SK-N-SH (cell line): ENCODE measurements at places on chromosomes 12 and 14. TPM values are rescaled to one million over a fixed set of nuclear protein-coding genes. Genes with fewer than 3 reads are reported as not detected.
A peak's percentile ranks its signal among the peaks of the same experiment; 100 is the strongest.

POC1B gene
- 4.0 and 6.3 TPM in 2 replicates for polyA plus RNA-seq

DNA sequence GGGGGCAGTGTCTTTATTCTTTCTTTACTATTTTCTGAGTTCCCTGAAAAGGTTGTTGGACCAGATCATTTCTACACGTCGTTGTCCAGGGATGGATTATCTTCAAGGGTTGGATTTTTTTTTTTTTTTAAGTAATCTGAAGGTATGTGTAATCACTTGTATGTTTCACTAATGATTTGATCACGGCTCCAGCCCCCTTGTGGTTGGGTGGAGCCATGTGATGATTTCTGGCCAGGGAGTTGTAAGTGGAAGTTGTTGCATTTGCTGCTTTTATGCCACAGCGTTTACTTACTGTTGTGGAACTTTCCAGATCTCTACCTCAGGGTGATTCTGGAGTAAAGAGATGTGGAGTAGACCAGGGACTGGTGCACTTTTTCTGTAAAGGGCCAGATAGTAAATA lies 390.3 kb downstream of the AACS start:
- H3K36me3 ChIP-seq, result no peaks in the 10 kb centered on the region
- no peak for DNase-seq
- no peaks in the 10 kb centered on the region for H3K27me3 ChIP-seq
- H3K27ac ChIP-seq, result no peak overlapping the region

DNA sequence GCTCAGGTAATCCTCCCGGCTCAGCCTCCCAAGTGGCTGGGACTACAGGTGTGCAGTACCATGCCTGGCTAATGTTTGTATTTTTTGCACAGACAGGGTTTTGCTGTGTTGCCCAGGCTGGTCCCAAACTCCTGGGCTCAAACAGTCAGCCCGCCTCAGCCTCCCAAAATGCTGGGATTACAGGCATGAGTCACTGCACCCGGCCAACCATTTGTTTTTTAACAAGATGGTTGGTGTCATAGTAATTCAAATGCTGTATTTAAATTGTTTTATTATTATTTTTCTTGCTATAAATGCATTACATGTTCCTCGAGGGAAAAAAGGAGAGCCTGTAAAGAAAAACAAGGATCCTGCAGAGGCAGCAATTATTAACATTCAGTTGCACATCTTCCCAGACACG lies 83.9 kb downstream of the EP400 start:
- no peaks in the 10 kb centered on the region for H3K4me1 ChIP-seq
- DNase-seq, result no peak
- no peak overlapping the region for H3K4me3 ChIP-seq
- no peak overlapping the region for H3K27ac ChIP-seq

DNA sequence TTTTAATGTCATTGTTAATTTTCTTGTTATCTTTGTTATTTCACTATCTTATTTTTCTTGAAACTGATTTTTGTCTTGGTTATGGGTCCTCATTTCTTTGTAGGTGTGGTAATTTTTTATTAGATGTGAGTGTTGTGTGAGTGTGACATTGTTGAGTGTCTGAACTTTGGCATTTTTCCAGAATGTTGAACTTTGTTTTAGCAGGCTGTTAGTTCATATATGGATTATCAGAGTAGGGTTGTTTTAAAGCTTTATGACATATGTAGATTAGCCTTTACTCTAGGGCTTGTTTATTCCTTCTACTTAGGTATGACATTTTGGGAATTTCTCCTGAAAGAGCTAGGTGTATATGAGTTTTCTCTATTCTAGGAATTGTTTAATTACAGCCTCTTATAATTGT lies 103.9 kb downstream of the ARID2 start:
- H3K4me1 ChIP-seq, result no peaks in the 10 kb centered on the region
- H3K27me3 ChIP-seq, result no peaks in the 10 kb centered on the region
- H3K27ac ChIP-seq, result no peak overlapping the region
- peaks cover 56% of the 10 kb centered on the region for H3K36me3 ChIP-seq
- H3K4me3 ChIP-seq, result no peak overlapping the region
- no peak for DNase-seq

STXBP6 gene
- 0.16 and 0.36 TPM in 2 replicates for polyA plus RNA-seq

DNA sequence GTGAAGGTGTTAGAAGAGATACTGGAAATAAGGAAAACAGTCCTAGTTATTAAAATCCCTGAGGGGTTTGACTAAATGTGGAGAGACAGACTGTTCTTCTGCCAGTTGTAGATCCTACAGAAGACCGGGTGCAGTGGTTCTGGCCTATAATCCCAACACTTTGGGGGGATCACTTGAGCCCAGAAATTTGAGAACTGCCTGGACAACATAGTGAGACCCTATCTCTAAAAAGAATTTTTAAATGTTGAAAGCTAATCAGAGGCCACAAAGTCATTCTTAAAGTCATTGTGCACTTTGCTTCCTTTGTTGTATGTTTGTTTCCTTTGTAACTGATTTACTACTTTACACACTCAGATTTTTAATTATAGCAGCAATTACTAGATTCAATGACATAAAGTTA lies 61.2 kb upstream of the RASSF3 start:
- H3K36me3 ChIP-seq, result no peaks in the 10 kb centered on the region
- no peak overlapping the region for H3K27ac ChIP-seq
- peaks cover 6% of the 10 kb centered on the region for H3K4me1 ChIP-seq
- no peaks in the 10 kb centered on the region for H3K27me3 ChIP-seq

GRCh38 chr12:123119808-123120207 lies 31.1 kb downstream of the PITPNM2 start:
- no peak for DNase-seq
- peaks cover 14% of the 10 kb centered on the region for H3K4me1 ChIP-seq
- H3K4me3 ChIP-seq, result no peak overlapping the region
- H3K36me3 ChIP-seq, result no peaks in the 10 kb centered on the region
- no peaks in the 10 kb centered on the region for H3K27me3 ChIP-seq
- H3K27ac ChIP-seq, result no peak overlapping the region

GRCh38 chr12:55044135-55044534 lies 24.4 kb downstream of the NEUROD4 start:
- no peak overlapping the region for H3K27ac ChIP-seq
- DNase-seq, result no peak
- no peak overlapping the region for H3K4me3 ChIP-seq
- no peaks in the 10 kb centered on the region; the same call in 1 of the 2 replicates for H3K27me3 ChIP-seq

DNA sequence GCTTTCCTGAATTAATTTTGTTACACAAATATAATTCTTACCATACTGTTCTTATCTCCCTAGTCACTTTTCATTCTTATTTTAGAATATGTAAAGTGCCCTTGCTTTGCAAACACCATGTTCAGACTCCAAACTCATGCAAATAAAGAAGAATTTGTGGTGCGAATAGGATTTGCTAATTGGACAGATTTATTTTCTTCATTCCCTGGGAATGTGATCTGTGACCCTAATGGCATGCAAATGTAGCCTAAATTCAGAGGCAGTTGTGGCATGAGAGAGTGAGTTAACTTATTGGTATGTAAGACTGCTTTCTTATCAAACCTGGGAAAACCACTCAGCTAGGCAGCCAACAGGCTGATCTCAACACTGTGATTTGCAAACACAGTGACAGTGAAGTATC lies 10.0 kb downstream of the CAPZA3 start:
- peak overlapping the region; percentile 68 for H3K27ac ChIP-seq
- H3K4me1 ChIP-seq, result peaks cover 8% of the 10 kb centered on the region; the same call in 1 of the 2 replicates
- no peak for DNase-seq
- no peaks in the 10 kb centered on the region for H3K27me3 ChIP-seq
- H3K36me3 ChIP-seq, result no peaks in the 10 kb centered on the region

GATC gene
- 10.6 and 12.4 TPM in 2 replicates for polyA plus RNA-seq

DNA sequence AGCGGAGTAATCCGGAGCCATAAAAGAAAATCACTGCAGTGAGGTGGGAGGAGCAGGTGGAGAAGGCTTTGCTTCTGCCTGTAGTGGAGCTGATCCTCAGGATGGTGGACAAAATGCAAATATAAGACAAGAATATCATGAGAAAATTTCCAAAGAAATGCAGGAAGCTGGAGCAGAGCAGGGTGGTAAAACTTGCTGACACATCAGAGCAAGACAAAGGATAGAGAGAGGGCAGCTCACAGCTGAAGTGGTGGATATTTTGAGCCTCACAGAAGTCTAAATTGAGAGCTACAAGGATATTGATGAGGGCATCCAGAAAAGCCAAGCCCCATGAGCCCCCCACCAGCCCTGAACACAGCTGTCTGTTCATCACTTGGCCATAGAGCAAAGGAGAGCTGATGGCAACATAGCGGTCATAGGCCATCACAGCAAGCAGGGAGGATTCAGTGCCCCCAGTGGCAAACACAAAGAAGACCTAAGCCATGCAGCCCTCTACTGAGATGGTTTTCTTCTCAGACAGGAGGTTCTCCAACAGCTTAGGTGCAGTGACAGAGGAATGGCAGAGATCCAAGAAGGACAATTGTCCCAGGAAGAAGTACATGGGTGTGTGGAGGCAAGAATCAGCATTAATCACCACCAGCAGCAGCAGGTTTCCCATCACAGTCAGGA lies 30.0 kb upstream of the ANP32D start:
- H3K4me3 ChIP-seq, result no peak overlapping the region
- H3K27ac ChIP-seq, result no peak overlapping the region
- H3K36me3 ChIP-seq, result no peaks in the 10 kb centered on the region

- H3K4me1 ChIP-seq, result no peaks in the 10 kb centered on the region
- no peaks in the 10 kb centered on the region for H3K27me3 ChIP-seq
- no peak for DNase-seq
- H3K4me3 ChIP-seq, result no peak overlapping the region
- H3K27ac ChIP-seq, result no peak overlapping the region
Measured at GRCh38 chr12:17017402-17017801, 411.4 kb upstream of the LMO3 start.

- peak overlapping the region; percentile 95 for H3K27ac ChIP-seq
- 0 out of 2 replicates have a peak, but pooled peaks cover 2% of the 10 kb centered on the region for H3K36me3 ChIP-seq
- H3K4me3 ChIP-seq, result no peak overlapping the region
- H3K27me3 ChIP-seq, result no peaks in the 10 kb centered on the region
- no peak for DNase-seq
Measured at GRCh38 chr12:14393751-14394150, 28.3 kb downstream of the ATF7IP start.

- no peaks in the 10 kb centered on the region for H3K36me3 ChIP-seq
- no peak overlapping the region for H3K27ac ChIP-seq
- no peaks in the 10 kb centered on the region for H3K27me3 ChIP-seq
- H3K4me1 ChIP-seq, result 0 out of 2 replicates have a peak, but pooled peaks cover 4% of the 10 kb centered on the region
Measured at GRCh38 chr14:92463141-92463540, 50.4 kb upstream of the RIN3 start.

GRCh38 chr14:99125616-99126431 lies 146.2 kb downstream of the BCL11B start:
- H3K36me3 ChIP-seq, result no peaks in the 10 kb centered on the region
- no peak overlapping the region for H3K4me3 ChIP-seq
- H3K27me3 ChIP-seq, result peaks cover 67% of the 10 kb centered on the region
- no peak overlapping the region for H3K27ac ChIP-seq
- no peak for DNase-seq
- no peaks in the 10 kb centered on the region for H3K4me1 ChIP-seq

GRCh38 chr12:48947727-48948126 lies 9.6 kb downstream of the ARF3 start:
- H3K4me3 ChIP-seq, result no peak overlapping the region
- H3K27me3 ChIP-seq, result no peaks in the 10 kb centered on the region
- H3K4me1 ChIP-seq, result peaks cover 2% of the 10 kb centered on the region; the same call in 1 of the 2 replicates
- H3K36me3 ChIP-seq, result peaks cover 23% of the 10 kb centered on the region; the same call in 1 of the 2 replicates

- peaks cover 7% of the 10 kb centered on the region; the same call in 1 of the 2 replicates for H3K4me1 ChIP-seq
- no peaks in the 10 kb centered on the region; the same call in 1 of the 2 replicates for H3K27me3 ChIP-seq
- no peak for DNase-seq
- no peak overlapping the region for H3K4me3 ChIP-seq
Measured at GRCh38 chr12:47590771-47591360, 115.0 kb downstream of the RPAP3 start.

RABGGTA gene
- polyA plus RNA-seq, result 54.9 and 59.4 TPM in 2 replicates

RPL10L gene
- not detected in 2 replicates for polyA plus RNA-seq

DAD1 gene
- 406 and 478 TPM in 2 replicates for polyA plus RNA-seq

DNA sequence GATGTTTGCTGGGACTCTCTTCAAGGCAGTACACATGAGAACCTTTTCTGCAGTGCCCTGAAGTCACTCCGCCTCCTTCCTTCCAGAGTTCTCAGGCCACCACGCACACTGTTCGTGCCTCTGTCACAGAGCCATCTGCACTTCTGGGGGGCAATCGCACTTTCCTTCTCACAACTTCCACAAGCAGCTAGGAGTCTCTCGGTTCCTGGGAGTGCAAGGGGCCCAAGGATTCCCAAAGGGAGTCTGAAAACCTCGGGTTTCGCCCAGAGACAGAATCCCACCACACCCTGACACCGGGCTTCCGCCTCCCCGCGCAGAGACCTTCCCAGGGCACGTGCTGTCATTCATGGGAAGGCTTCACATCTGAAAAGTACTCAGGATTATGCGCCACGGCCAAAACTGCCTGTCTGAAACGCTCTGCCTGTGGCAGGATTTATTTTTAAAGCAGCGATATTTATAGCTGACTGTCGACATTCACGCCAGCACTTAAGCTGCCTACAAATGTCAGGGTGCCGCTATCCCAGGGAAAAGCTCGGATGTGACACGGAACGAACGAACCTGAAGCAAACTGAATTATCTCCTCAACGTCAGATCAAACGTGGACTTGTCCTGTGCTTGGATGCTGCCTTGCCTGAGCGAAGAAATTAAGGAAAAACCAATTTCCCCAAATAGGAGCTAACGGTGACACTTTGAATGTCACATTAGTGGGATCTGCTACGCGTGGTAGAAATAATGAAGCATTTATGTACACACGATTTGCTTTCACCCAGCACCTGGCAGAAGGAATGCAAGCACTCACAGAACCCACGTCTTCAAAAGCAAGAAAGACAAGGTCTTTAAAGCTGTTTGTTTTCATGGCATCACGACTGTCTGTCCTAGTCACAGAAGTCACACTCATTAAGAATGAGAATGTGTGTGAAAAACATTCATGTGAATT lies 154.0 kb downstream of the PIWIL1 start:
- no peak for DNase-seq
- H3K27ac ChIP-seq, result no peak overlapping the region
- H3K4me3 ChIP-seq, result no peak overlapping the region
- H3K36me3 ChIP-seq, result no peaks in the 10 kb centered on the region
- no peaks in the 10 kb centered on the region for H3K4me1 ChIP-seq
- no peaks in the 10 kb centered on the region for H3K27me3 ChIP-seq

DTX1 gene
- 0.72 and 1.0 TPM in 2 replicates for polyA plus RNA-seq

ZFHX2 gene
- 0.28 and 0.77 TPM in 2 replicates for polyA plus RNA-seq

- no peak for DNase-seq
- H3K27ac ChIP-seq, result no peak overlapping the region
- H3K36me3 ChIP-seq, result peaks cover 4% of the 10 kb centered on the region; the same call in 1 of the 2 replicates
- no peaks in the 10 kb centered on the region for H3K27me3 ChIP-seq
- peaks cover 4% of the 10 kb centered on the region; the same call in 1 of the 2 replicates for H3K4me1 ChIP-seq
- peak overlapping the region; percentile 42 for H3K4me3 ChIP-seq
Measured at GRCh38 chr12:54189198-54189539, 384 bp upstream of the SMUG1 start.

GRCh38 chr14:67928375-67928774 lies 108.8 kb downstream of the RAD51B start:
- DNase-seq, result no peak
- H3K4me1 ChIP-seq, result no peaks in the 10 kb centered on the region
- H3K36me3 ChIP-seq, result no peaks in the 10 kb centered on the region
- no peak overlapping the region for H3K27ac ChIP-seq
- H3K27me3 ChIP-seq, result no peaks in the 10 kb centered on the region
- no peak overlapping the region for H3K4me3 ChIP-seq

DNA sequence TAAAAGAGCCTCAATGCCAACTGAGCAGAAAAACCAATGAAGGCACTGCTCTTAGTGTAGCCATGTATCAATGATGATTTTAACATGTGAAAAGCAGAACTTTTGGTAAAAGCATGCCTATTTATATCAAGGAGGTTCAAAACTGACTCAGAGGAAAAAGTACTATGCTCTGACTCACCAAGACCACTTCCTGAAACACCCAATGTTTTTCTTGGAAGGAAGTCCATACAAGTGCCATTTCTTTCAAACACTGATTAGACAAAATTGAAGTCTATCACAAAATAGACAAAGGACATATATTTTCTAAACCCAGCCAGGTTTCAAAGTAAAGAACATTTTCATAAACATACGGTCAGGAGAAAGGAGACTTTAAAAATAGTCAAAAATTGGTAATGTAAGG lies 88.6 kb downstream of the EPS8 start:
- H3K27ac ChIP-seq, result peak overlapping the region; percentile 55; the same call in 1 of the 2 replicates
- DNase-seq, result no peak
- H3K4me3 ChIP-seq, result no peak overlapping the region
- H3K36me3 ChIP-seq, result no peaks in the 10 kb centered on the region
- H3K27me3 ChIP-seq, result no peaks in the 10 kb centered on the region
